ENCODE measurements at places on chromosomes 11 and 22. TPM values are rescaled to one million over a fixed set of nuclear protein-coding genes. Genes with fewer than 3 reads are reported as not detected.

DNA sequence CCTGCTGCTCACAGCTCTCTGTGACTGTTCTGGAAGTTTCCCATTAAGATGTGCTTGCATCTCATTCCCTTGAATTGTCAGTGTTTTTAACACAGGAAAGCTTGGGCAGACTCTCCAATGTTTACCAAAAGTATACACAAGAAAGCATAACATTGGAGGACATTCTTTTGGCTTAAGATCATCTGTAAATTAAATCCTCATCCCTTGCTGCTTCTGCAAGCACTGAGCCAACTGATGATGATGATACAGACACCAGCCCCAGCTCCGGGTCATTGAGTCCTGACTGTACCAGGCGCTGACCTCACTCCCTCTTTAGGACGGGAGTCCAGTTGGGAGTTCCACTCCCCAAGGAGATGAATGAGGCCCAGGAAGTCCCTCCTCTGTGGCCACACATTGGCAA is 23.8 kb downstream of the CD82 start:
- no peak for DNase-seq

DNA sequence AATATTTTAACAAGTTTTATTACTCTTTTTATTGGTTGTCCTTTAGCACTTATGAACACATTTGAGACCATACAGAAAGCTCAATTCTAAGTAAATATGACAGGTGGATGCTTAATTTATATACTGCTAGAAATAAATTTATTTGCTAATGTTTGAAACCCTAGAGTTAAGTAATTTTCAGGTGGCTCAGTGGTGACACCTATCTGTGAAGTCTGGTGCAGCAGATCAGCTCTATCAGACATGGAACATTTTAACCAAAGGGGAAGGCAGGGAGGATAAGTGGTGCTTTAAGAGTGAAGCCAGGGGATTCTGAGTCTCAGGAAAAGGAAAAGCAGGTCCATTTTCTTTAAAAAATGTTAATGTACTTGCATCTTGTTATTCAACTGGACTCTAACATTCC is 175.8 kb downstream of the DSCAML1 start:
- DNase-seq = no peak

DNA sequence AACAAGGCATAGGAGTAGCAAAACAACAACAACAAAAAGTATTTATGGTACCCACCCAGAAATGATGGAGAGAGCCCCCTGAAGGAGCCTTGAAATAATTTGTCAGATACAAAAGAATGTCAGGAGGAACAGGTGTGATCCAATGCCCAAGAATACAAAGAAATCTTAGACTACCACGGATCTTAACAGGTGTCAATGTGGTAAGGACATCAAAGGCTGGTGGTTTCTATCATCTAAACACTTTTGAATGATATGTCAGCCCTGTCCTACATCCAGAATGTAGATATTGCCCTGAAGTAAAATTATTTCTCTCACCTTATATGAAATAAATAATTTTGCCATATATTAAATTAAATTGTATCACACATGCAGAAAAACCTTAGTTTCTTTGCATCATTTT is 386.4 kb upstream of the ANO5 start:
- DNase-seq = no peak

GRCh38 chr22:38223289-38223960 is 21.6 kb downstream of the MAFF start:
- no peak for DNase-seq

GRCh38 chr11:105741488-105742020 is 131.7 kb downstream of the GRIA4 start:
- DNase-seq = no peak

GRCh38 chr11:16781936-16782919 is 43.8 kb downstream of the C11orf58 start:
- peak; percentile 43 for DNase-seq

TTC28 gene
- 8.5 TPM for total RNA-seq

GRCh38 chr11:45922425-45923082 is at the start of gene LARGE2:
TSS of gene LARGE2 (plus strand) at chr11:45922656. CDS start at chr11:45922883, 227 bp downstream.
- DNase-seq = no peak

MIOX gene
- total RNA-seq = not detected

DNA sequence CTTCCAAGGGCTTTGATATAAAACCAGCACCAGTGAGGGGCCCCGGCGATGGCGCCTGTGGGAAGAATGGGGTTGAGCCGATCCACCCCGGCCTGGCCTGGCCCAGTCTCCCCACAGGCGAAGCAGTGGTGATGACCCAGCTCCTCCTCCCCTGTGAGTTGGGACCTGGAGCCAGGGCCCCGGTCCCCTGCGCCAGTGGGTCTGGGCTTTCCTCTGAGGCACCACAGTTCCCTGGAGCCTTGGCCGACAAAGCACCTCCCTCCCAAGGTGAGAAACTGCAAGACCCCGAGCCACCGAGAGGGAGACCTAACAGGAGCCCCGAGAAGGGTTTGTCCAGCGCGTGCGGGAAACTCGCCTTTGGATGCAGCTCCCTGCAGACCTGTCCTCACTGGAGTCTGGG is 942.9 kb downstream of the BRD1 start:
- peak; percentile 37 for DNase-seq

DNA sequence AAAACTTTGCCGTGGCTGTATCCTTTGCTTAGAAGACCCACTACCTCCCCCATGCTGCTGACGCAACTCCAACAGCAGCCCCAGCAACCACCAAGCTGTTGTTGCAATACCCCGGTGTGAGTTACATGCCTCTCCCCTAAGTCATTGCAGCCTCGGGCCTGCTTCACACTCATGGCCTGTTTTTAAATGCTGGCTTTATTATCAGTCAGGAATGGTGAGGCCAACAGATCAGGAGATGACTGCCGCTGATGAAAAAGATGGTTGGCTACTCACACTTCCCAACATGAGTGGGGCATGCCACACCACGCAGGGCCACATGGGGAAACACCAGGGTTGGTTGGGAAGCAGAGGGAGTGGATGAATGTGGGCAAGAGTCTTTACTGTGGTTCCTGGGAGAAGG is 171.5 kb upstream of the SYT13 start:
- no peak for DNase-seq

MMP10 gene
- total RNA-seq = not detected

SAA1 gene
- total RNA-seq = not detected

BCR gene
- total RNA-seq = 44.9 TPM

- DNase-seq = no peak
Measured at GRCh38 chr22:17368554-17369438, 464 bp upstream of the CECR2 start.

- no peak for DNase-seq
Measured at GRCh38 chr22:43886231-43886630, 5.6 kb downstream of the PNPLA5 start.

DNA sequence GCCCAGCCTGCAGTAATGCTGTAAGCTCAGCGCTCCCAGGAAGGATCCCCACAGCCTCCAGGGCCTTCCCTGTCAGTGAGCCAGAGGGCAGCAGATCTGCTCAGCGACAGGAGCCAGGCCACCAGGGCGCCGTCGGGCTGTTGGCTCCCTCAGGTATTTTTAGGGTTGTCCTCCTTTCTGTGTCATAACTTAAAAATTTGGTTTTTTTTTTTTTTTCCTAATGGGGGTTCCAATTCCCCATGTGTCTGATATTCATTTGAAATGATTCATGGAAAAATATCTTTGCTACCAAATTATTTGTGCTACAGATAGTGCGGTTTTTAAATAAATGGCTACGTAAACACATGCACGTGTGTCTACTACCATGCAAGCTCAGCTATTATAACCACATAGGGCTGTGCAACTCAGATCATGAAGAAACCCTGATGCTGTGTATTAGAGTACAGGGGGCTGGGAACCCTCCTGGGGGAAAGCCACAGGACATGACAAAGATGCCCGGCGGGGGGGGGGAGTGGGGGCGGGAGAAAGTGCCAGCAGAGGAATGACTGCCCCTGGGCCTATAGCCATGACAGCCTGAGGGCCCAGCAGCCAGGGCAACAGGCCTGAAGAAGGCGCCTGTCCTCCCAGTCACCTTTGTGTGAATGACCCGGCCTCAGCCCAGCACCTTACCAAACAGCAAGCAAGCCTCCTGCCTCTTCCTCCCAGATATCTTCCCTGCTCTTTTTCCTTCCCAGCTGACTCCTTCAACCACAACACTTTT is 89.3 kb downstream of the NAT10 start:
- no peak for DNase-seq

RIMBP3B gene
- 0.07 TPM for total RNA-seq

CAPN5 gene
- 2.5 TPM for total RNA-seq

DNA sequence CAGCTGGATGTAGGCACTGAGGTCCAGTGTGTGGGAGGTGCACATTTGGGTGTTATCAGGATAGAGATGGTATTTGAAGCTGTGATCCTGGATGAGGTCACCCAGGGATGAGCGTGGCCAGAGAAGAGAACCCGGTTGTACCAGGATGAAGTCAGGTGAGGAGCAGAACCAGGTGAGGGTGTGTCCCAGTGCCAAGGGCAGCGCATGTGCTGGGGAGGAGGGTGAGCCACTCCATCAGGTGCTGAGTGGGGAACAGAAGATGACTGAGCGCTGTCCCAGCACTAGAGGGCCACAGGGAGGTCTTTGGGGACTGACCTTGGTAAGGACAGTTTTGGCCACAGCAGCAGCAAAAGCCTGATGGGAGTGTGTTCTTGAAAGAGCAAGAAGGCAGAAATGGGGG is 2.7 kb downstream of the ARL2 start:
- no peak for DNase-seq

DNA sequence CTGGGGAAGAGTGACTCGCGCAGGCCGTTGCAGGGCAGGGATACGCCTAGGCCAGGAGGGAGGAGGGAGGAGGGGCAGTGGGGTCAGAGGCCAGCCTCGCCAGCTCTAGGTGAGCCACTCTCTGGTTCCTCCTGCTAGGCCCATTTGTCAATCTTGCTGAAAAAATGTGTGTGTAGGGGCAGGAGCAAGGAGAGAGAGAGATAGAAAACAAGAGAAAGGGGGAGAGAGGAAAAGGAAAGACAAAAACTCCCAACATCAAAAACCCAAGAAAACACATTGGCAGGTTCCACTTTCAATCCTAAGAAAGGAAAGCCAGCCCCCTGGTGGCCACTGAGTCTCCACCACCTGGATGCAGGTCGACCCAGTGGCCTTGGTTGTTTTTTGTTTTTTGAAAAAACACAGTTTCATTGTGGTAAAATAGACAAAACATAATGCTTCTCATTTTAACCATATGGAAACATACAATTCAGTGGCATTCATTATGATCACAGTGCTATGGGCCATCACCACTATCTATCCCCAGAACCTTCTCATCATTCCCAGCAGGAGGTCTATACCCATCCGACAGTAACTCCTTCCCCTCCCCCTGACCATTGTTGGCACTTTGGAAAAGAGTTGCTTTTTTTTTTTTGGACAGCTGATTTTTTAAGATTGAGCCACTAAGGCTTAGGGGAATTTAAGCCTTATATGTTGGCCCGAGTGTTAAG is 10.9 kb downstream of the OMP start:
- DNase-seq = no peak

DNA sequence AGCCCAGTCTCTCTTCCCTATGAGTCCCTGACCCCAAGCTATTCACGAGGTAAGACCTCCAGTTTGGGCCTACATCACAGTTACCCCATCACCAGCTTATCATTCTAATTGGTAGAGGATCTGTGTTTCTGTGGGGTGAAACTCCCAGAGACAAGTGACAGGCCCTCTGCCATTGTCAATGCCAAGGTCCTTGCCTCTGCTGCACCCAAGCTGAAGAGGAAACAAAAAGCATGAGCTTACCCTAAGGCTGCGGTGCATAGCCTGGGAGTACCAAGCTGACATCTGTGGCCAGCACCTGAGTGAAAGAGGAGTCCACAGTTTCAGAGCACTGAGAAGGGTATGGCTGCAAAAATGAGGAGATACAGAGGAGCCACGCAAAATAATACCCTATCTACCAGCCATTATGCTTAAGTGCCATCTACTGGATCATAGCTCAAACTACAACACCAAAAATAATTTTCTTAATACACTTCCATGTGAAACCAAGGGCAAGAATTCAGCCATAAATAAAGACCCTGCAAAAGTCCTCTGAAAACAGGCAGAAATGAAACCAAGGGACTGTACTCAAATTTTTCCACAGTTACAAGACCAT is 62.3 kb upstream of the ANO5 start:
- DNase-seq = no peak

POLDIP3 gene
- 126 TPM for total RNA-seq

ZFTA gene
- 0.16 TPM for total RNA-seq

GRCh38 chr11:125303694-125304093 is 139.1 kb downstream of the PKNOX2 start:
- no peak for DNase-seq

GRCh38 chr11:86459002-86459385 is 84.3 kb downstream of the CCDC81 start:
- DNase-seq = no peak

SYCE3 gene
- 3.9 TPM for total RNA-seq

MRPL48 gene
- 24.0 TPM for total RNA-seq

GRK3 gene
- total RNA-seq = 13.6 TPM

GRCh38 chr11:11987503-11988022 is 20.9 kb downstream of the DKK3 start:
- DNase-seq = no peak

DNA sequence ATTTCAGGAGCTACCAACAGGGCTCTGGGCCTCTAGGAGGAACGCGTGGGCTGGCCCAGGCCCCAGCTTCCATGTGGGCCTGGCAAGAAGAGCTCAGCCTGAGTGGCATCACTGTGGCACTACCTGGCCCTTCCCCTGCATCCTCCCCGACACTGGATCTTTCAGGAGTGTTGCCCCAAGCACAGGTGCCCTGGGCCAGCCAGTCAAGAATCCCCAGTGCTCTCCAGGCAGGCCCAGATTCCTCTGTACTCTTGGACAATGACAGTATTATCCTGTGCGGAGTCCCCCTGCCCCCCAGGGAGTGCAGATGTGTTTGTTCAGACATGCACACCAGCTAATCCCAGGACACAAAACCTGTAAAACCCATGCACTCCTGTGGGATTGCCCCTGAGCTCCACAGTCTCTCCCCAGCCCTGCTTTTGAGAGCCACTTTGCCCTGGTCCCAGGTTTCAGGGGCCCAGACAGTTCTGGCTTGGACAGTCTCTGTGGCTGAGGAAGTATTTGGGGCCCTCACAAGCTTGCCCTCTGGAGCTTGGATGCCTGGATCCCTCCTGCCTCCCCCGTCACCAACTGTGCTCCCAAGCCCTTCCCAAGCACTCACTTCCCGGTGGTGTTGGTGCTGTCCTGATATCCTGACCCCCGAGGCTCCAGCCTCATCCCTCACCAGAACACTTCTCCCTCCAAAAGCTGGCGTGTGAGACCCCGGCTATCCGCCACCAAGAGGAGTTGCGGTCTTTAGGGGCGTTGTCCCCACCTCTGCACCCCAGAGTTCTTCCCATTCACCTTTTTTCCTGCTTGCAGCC is 39.9 kb downstream of the KCNC1 start:
- DNase-seq = no peak

NLRP14 gene
- 0.21 TPM for total RNA-seq

GRCh38 chr11:33197915-33198727 is 36.8 kb upstream of the CSTF3 start:
- DNase-seq = no peak

GRCh38 chr11:119533921-119534736 is 111.2 kb upstream of the THY1 start:
- peak; percentile 73 for DNase-seq

All from activated naive CD4-positive, alpha-beta T cell treated with anti-CD3 and anti-CD28 coated beads, Interleukin-2, amount 50 U/mL, for 72 hours (primary cell).